ENCODE measurements at places on chromosomes 4 and X.
A peak's percentile ranks its signal among the peaks of the same experiment; 100 is the strongest.

DNA sequence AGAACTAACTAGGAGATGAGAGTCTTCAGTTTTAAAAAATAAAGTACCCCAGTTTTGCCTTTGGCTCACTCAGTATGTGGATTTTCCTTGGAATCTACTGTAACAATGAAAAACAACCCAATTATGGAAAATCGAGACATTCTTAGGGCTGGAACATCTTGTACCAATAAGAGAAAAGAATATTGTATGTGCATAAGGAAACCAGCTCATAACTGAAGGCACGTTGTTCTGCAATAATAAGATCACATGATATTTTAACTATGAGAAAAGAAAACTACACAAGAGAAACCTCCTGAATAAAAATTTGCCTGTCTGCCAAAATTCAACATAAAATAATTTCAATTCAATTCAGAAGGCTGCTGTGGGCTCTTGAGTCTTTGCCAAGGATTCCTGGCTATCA, 261.8 kb upstream of the EDNRA start:
- no peak for DNase-seq

DNA sequence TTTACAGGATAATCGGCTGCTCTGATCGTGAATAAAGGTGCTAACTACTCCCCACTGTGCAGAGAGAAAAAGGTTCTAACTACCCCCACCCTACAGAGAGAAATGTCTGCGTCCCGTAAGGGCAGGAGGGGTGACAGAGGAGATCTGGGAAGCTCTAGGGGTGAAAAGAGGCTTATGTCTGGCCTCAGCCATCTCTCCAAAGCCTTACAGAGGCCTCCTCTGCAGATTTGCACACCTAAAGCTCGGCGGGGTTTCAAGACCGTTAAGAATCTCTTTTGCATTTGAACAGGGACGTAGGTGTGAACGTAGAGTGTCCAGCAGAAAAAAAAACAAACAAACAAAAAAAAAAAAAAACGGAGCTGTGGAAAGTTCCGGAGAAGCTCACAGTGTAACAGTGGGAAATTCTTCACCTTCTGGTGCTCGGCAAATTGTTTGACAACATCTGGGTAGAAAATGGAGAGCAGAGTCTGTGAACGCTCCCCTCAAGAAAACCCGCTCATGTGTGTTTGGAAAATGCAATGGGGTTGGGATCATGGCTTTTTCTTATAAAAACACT, 161.0 kb downstream of the SHOX start:
- DNase-seq, result no peak

DNA sequence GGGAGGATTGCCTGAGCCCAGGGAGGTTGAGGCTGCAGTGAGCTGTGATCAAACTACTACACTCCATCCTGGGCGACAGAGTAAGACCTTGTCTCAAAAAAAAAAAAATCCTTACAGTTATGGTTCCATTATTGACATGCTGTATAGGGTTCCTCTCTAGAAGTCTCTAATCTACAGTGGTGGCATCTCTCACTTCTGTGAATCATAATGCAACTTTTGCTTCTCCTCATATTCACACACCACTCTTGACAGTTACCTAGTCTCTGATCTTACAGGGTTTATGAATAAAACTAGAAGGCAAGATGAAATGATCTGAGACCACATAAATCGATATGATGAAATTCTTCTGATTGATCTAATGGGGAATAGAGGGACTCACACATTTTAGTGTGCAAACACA, 40.6 kb downstream of the DOCK11 start:
- DNase-seq, result peak; percentile 7

GRCh38 chr4:40897557-40898203, 147.9 kb downstream of the NSUN7 start:
- DNase-seq, result peak; percentile 82

GRCh38 chrX:18677161-18677869, 5.4 kb upstream of the RS1 start:
- DNase-seq, result no peak

GRCh38 chr4:129808242-129808641, 712.3 kb downstream of the C4orf33 start:
- DNase-seq, result no peak

GRCh38 chr4:1748465-1748995, 27.2 kb downstream of the TACC3 start:
- DNase-seq, result peak; percentile 96

GRCh38 chr4:185318679-185319078, 77.0 kb downstream of the LRP2BP start:
- no peak for DNase-seq

DNA sequence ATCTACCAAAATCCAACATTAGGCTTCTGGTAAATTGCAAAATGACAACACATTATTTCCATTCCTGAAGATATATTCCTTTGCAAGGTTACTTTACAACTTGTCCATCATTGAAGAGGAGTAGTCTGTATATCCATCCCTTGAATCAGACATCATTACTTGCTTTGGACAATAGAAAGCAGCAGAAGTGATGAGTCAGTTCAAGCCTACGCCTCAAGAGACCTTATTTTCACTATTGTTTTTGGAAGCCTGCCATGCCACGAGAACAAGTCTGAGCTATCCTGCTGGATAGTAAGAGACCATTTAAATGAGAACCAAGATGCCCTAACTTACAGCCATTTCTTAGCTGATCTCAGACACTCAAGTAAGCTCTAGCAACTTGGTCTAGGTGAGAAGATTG, 246.0 kb upstream of the HHIP start:
- no peak for DNase-seq

GRCh38 chr4:148065075-148065474, 333.2 kb downstream of the ARHGAP10 start:
- DNase-seq, result no peak

GRCh38 chrX:12080265-12080664, 58.0 kb upstream of the FRMPD4 start:
- DNase-seq, result peak; percentile 6

- DNase-seq, result no peak
Measured at GRCh38 chrX:10554612-10555270, 65.6 kb downstream of the MID1 start.

GRCh38 chrX:47577901-47578300, 4.3 kb upstream of the TIMP1 start:
- no peak for DNase-seq

- DNase-seq, result no peak
Measured at GRCh38 chr4:98625920-98626319, 32.5 kb downstream of the TSPAN5 start.

DNA sequence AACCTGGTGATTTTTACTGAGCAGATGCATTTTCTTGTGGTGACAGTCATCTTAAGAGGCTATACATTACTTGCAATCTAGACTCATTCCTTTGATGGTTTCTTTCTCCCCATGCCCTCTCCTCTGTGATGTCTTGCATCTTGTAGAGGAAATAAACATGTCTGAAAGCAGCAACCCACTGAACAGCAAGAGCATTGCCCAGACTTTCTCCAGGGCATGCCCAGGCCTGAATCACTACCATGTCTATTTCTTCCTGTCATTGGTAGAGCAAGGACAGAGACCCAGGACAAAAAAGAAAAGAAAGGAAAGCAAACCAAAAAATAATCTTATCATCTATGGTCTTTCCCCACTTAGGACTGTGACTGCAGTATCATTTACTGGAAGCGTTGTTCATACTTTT, 326.1 kb downstream of the HNRNPD start:
- no peak for DNase-seq

GRCh38 chrX:134144231-134144630, 92.8 kb upstream of the CCDC160 start:
- peak; percentile 17 for DNase-seq

DNA sequence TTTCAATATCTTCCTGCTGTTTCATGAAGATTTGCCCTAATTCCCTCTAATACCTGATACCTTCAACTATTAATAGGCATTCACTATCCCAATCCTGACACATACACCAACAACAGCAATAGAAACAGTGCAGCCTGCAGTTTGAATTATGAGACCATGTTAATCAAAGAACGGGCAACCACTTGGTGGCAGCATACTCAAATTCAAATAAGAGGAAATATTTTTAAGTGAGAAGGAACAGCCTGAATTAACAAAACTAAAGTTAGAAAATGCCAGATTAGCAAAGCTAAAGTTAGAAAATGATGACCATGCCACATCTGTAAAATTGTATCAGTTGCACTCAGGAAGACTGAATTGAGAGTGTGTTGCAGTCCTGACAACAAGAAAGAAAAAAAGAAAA, 204.9 kb downstream of the SMARCA1 start:
- DNase-seq, result no peak

GRCh38 chr4:150212927-150213326, 134.7 kb downstream of the DCLK2 start:
- DNase-seq, result no peak

- no peak for DNase-seq
Measured at GRCh38 chr4:76233529-76233928, 18.0 kb upstream of the FAM47E start.

DNA sequence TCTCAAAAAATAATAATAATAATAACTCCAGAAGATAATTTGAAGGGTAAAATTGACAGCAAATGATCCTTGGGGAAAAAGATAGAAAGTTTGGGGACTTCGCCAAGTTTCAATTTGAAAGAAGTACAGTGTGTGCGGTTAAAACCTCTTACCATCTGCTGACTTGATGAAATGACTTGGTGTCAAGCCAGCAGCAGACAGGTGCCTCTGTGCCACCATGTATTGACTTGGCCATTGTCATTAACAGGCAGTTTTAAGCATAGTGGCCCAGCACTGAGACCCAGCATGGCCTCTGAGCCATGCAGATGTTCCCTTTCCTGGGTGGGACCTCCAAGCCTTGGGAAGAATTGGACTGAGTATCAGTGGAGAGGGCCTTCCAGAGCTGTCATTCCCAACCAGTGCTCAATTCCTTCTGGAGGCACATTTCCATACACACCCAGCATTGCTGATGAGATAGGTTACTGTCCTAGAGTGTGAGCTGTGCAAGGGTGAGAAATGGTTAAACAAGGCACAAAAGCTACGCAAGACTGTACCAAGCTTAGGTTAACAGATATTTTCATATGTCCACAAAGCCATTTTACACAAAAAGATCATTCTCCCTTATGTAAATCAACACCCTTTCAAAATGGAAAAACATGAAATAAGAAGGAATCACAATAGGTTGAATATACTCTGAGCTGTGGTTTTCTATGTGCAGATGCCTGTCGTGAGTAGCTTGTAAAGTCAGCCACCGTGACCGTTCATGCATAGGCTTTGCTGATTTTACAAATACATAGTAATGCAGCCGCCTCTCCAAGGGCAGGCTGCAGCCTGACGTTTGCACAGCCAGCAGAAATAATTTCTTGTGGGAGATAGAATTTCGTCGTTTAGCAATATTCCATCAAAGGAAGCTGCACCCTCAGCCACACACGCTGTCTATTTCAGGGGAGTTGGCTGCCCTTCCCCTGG, 59.4 kb upstream of the FBXW7 start:
- peak; percentile 32 for DNase-seq

DNA sequence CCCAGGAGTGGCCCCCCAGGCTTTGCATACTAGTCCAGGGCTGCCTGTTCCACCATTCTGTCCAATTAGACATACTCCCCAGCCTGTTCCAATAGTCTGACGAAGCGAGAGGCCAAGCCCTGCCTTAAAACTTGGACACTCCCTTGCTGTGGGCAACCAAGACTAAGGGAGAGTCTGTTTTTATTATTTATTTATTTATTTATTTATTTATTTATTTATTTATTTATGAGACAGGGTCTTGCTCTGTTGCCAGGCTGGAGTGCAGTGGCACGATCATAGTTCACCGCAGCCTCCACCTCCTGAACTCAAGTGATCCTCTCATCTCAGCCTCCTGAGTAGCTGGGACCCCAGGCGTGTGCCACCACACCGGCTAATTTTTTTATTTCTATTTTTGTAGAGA, 6.6 kb downstream of the KIT start:
- no peak for DNase-seq

DNA sequence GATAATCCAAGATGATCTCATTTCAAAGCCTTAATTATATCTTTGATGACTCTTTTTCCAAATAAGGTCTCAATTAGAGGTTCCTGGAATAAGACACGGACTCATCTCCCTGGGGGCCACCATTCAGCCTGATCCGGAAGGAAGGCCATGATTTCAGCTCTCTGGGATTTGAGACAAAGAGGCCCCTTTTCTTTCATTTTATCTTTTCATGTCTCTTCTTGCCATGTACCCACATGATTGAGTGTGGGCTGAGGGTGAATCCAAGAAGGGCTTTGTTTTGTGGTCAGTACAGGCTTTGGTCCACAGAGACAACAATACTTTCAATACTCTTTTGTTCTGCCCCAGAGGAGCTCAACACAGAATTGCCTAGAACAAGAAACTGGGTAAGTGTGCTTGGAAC, 261.2 kb downstream of the TRIML1 start:
- no peak for DNase-seq

DNA sequence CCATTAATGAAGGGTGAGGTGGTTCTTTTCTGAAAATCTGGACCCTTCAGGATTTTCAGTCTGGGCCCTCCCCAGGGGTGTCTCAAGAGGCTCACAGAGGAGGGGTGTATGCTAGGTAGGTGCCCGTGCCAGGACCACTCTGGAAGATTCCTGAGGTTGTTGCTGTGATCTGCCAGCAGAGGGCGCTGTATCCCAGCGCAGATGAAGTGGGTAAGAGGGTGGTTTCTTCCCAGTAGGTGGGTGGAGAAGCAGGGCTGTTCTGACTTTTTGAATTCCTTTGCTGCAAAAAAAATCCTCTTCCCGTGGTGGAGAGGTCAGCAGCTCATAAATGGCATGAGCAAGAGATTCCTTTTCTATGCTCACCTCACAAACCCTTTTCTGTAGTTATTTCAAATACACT, 51.1 kb downstream of the SCML1 start:
- peak; percentile 44 for DNase-seq

- no peak for DNase-seq
Measured at GRCh38 chr4:100009490-100009889, 59.4 kb upstream of the H2AZ1 start.

DNA sequence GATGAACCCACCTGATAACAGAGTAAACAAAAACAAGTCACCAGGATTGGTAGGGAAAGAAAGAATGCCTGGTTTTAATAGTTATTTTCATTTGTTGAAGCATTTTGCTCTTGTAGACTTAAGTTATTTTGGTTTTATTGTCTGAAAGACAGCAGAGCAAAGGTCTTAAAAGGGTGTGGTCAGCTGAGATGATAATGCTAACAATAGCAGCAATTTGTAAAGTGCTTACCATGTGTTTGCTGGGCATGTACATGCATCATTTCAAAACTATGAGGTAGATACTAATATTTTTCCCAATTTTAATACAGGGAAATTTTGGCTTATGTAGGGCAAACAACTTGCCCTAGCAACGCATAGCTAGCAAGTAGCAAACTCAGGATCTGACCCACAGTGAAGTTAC, 46.8 kb upstream of the SLC10A4 start:
- DNase-seq, result no peak
